GM23338 (cell line): ENCODE measurements at places on chromosomes 13 and 19. TPM values are rescaled to one million over a fixed set of nuclear protein-coding genes. Genes with fewer than 3 reads are reported as not detected.

NOVA2 gene
- 13.7 and 14.9 TPM in 2 replicates for total RNA-seq

CLIP3 gene
- 12.4 and 19.1 TPM in 2 replicates for total RNA-seq

FBXO17 gene
- 27.2 and 29.0 TPM in 2 replicates for total RNA-seq

FCER2 gene
- total RNA-seq = not detected in 2 replicates

MBD3 gene
- total RNA-seq = 103 and 118 TPM in 2 replicates

SOHLH2 gene
- total RNA-seq = 2.8 and 3.5 TPM in 2 replicates

LILRA6 gene
- total RNA-seq = not detected in 2 replicates

R3HDM4 gene
- 87.1 and 87.8 TPM in 2 replicates for total RNA-seq

SBSN gene
- total RNA-seq = not detected in 2 replicates

CALR3 gene
- 0.66 TPM in 1 of 2 replicates, not detected in the other for total RNA-seq

NLRP11 gene
- not detected in 2 replicates for total RNA-seq

SLC1A6 gene
- total RNA-seq = 18.5 and 37.3 TPM in 2 replicates

IFNL1 gene
- total RNA-seq = not detected in 2 replicates

GRCh38 chr13:114035583-114036531 lies 62.0 kb upstream of the C13orf46 start:
- DNase-seq = no peak

- no peak for DNase-seq
Measured at GRCh38 chr19:16626796-16627192, 1.2 kb downstream of the MED26 start.

- DNase-seq = no peak
Measured at GRCh38 chr13:25727250-25727649, 324.6 kb downstream of the SHISA2 start.

- no peak for DNase-seq
Measured at GRCh38 chr13:99655351-99656091, 154.2 kb downstream of the TM9SF2 start.

GRCh38 chr13:33787051-33787591 lies 30.8 kb upstream of the RFC3 start:
- DNase-seq = no peak

- no peak for DNase-seq
Measured at GRCh38 chr13:93740334-93740733, 513.7 kb downstream of the GPC6 start.

DNA sequence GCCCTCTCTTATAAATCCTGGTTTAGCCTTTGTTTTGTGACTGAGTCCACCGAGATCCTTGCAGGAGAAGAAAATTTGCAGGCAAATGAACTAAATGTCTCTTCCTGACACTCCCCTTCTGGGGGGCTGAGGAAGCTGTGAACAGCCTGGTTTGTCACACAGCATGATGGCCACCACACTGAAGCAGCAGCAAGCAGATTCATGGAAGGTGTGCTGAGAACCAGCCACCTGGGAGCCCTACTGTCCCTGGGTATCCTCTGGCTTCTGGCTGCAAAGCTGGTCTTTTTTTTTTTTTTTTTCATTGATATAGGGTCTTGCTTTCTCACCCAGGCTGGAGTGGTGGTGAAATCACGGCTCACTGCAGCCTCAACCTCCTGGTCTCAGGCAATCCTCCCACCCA lies 11.2 kb downstream of the MRPS12 start:
- DNase-seq = no peak

GRCh38 chr13:29487466-29488454 lies 107.7 kb downstream of the SLC7A1 start:
- DNase-seq = peak; percentile 55

DNA sequence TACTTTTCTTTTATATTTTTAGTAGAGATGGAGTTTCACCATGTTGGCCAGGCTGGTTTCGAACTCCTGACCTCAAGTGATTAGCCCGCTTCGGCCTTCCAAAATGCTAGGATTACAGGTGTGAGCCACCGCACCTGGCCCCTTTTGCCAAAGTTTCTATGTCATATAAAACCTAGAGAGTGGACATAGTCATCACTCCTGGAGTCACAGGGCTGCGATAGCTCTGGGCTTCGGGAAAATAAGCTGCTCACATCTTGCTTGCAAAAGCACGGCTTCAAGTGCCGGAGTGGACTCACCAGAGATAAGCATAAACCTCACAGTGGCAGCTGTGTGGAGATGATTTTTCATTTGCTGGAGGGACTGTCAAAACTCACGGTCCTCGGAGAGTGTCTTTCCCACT lies 171.2 kb downstream of the TEX29 start:
- DNase-seq = no peak

DNA sequence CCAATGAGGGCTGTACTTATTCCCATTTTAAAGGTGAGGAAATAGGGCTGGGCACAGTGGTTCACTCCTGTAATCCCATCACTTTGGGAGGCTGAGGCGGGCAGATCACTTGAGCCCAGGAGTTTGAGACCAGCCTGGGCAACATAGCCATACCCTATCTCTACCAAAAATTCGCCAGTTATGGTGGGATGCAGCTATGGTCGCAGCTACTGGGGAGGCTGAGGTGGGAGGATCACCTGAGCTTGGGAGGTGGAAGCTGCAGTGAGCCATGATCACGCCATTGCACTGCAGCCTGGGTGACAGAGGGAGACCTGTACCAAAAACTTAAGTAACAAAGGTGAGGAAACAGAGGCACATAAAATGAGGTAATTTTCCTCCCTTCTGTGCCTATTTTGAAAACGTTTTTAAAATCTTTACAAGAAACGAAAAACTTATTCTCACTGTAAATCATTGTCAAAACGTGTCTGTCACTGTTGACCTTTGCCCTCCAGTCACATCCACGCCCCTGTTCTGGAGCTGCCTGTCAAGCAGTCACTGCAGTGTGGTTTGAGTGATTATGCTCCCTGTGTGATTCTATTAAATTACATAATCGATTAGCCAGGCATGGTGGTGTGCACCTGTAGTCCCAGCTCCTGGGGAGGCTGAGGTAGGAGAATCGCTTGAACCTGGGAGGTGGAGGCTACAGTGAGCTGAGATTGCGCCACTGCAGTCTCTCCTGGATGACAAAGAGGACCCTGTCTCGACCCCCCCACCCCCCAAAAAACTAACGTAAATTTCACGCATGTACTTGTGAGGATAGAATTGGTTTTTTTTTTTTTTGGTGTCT lies 12.5 kb downstream of the NOP53 start:
- no peak for DNase-seq

GRCh38 chr19:18520848-18521691 lies 800 bp downstream of the ELL start:
- peak; percentile 38 for DNase-seq

DNA sequence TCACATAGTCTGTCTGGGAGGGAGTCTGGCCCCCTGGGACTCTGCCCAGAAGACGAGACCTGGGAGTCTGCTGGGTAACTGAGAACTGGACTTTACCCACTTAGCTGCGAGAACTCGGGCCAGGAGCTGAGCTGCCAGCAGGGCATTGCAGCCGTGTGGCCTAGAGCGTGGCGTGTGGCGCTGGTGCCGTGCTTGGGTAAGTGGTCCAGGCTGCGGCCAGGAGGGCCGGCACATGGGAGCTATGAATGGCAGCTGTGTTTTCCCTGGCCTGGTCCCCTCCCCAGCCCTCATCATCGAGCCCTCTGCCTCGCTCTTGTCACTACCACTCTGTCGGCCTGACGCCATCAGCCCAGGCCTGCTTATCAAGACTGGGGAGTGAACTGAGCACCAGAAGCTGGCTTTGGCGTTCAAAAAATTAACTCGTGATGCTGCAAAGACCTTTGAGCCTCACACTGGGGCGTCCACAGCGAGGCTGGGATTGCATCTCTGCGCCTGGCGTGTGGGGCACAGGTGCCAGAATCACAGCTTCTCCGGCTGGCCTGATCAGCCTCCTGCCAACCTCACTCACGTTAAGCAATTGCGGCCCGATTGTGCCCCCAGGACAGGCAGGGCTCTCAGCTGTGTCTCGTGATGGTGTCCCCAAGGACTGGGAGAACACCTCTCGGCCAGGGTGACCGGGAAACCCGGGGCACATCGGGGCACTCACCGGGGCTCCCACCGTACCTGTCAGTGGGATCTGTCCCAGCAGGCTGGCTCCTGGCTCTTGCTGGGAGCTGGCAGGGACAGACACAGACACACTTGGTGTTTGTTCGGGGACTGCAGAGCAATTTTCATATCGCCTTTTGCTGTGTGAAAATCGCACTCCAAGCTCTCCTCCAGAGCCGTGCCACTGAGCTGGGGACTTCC lies 85.9 kb downstream of the KDM4B start:
- DNase-seq = no peak

DNA sequence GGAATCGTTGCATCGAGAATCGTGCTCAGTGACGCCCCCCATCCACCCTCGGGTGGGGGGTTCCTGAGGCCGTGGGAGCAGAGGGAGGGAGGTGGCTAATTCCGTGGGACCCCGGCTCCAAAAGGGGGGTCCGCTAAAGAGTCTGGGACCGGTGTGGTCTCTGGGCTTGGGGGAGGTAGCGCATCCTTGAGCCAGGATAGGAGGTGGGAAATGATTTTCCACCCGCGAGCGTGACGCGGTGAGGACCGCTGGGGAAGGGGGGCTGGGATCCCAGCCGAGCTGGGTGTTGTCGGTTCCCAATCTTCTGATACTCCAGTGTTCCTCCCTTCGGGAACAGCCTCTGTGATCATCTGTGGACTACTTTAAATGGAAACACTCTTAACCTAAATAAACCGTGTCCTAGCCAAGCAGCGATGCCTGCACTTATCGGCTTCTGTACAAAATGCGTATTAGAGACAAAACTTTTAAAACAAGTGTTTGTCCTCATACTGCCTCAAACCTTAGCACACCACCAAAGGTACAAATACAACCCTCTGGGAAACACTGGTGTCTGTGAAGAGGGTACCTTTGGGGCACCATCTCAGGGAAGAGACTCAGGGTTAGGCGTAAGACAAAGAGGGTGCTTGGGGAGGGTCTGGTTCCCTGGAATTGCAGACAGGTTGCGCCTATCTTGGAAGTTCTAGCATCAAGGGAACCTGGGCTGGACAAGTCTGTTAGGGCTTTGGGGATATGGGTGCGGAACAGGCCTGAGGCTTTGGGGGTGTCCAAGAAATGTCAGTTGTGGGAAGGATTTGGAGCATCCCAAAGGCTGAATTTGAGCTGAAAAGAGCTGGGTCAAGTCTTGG lies 16.0 kb downstream of the KCNC3 start:
- DNase-seq = peak; percentile 34

DNA sequence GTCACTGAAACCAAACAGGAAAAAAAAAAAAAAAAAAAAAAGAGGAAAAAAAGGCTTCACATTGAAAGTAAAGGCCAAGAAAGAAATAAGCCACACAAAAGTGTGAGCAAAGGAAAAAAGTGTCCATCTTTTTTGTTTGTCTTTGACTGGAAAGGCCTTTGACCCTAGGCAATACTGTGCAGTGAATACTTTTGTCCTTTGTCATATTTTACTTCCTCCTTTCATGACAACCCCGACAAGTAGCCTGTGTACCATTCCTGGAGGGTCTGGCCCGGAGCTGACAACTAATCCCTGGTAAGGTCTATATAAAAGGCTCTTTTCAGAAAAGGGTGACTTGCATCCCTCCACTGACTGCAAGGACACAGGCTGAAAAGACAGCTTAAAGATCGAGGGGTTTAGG lies 12.9 kb upstream of the MICU2 start:
- no peak for DNase-seq

- DNase-seq = no peak
Measured at GRCh38 chr19:15372470-15372869, 7.1 kb downstream of the AKAP8 start.

- DNase-seq = peak; percentile 97
Measured at GRCh38 chr19:12664406-12665280, 1.9 kb downstream of the MAN2B1 start.

GRCh38 chr19:34375598-34375997 lies 10.6 kb downstream of the GPI start:
- no peak for DNase-seq

GRCh38 chr13:39602614-39603366 lies at the start of gene LHFPL6:
Gene LHFPL6 (minus strand): TSS chr13:39603193.
- peak; percentile 88 for DNase-seq

- DNase-seq = peak; percentile 46
Measured at GRCh38 chr19:54416695-54417491, 1.6 kb downstream of the TTYH1 start.

GRCh38 chr13:21333186-21333585 lies 125.9 kb downstream of the ZDHHC20 start:
- DNase-seq = no peak

- DNase-seq = no peak
Measured at GRCh38 chr19:44848812-44849447, 2.8 kb downstream of the NECTIN2 start.

- DNase-seq = peak; percentile 93
Measured at GRCh38 chr19:11673608-11674041, 65.1 kb downstream of the ZNF823 start.

- DNase-seq = peak; percentile 84
Measured at GRCh38 chr19:8363803-8364771, at the start of gene ANGPTL4. Gene ANGPTL4 (plus strand): TSS chr19:8364155. CDS start chr19:8364322, 167 bp downstream.

DNA sequence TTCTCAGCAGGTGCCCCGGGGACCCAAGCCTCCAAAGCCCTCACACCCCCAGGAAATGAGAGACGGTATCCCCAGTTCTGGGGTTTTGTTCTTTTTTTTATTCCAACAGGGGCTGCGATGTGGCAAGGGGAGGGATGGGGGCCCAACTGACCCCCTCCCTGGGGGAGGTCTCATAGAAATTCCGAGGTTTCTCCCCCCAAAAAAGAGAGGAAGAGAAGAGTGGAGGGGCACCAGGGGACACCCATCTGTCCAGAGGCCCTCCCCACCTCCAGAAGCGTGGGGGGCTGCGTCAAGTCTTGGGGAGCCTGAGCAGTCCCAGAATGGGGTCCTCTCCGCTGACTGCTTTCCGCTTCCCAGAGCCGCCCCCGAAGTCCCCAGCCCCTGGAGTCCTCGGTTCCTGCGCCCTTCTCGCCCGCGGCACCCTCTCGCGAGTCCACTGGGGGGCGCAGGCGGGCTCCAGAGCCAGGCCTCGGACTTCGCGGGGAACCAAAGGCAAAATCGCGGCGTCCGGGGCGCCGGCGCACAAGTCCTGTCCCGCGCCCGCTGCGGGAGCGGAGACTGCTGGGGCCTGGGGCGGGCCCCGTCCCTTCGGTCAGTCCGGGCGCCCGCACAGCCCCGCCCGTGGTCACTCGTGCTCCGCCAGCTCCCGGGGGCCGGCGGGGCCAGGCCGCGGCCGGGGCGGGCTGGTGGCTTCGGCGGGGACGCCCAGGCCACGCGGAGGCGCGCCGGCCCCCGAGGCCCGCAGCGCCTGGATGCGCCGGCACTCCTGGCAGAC lies 4.4 kb upstream of the ATP1A3 start:
- peak; percentile 94 for DNase-seq

- no peak for DNase-seq
Measured at GRCh38 chr19:7188698-7189629, 105.2 kb downstream of the INSR start.

- DNase-seq = no peak
Measured at GRCh38 chr13:41762796-41763195, 198.1 kb downstream of the VWA8 start.

DNA sequence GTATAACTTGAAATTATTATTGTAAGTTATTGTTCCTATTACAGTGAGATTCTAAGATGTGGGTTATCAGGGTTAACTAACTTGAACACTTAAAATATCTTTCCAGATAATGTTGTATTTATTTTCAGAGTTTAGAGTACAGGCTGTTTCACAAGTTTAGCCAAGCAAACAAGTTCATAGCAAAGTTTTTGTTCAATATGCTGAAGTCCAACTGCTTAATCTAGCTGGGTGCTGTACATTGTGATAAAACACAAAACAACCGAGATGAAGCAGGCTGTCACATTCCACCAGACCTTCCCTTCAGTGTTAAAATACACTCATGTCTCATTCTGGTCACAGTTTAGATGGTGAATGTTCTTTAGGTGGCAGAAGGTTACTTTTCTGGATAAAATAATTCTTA lies 148.0 kb upstream of the PCDH20 start:
- DNase-seq = no peak

GRCh38 chr19:28656644-28657043 lies 556.3 kb downstream of the UQCRFS1 start:
- DNase-seq = no peak

GRCh38 chr19:32196690-32197420 lies 148.6 kb upstream of the ZNF507 start:
- DNase-seq = no peak
